ENCODE measurements at places on chromosomes 7 and 10. TPM values are rescaled to one million over a fixed set of nuclear protein-coding genes. Genes with fewer than 3 reads are reported as not detected.

Gene EPHB4
- 44.6 TPM for total RNA-seq

Gene RNF32
- total RNA-seq = 0.75 TPM

Gene AMPH
- total RNA-seq = 7.7 TPM

Gene EPDR1
- 89.8 TPM for total RNA-seq

Gene FXYD4
- 0.44 TPM for total RNA-seq

Gene AOC1
- 0.04 TPM for total RNA-seq

Gene C10orf95
- not detected for total RNA-seq

Gene PTPRZ1
- 3.0 TPM for total RNA-seq

Data from muscle of leg (tissue), 16 donors.